Erythroblast (primary cell): ENCODE measurements at places on chromosomes 5 and 9.
A peak's percentile ranks its signal among the peaks of the same experiment; 100 is the strongest.

- no peak for DNase-seq
Observed at GRCh38 chr9:114149765-114150340, 5.5 kb upstream of the COL27A1 start.

DNA sequence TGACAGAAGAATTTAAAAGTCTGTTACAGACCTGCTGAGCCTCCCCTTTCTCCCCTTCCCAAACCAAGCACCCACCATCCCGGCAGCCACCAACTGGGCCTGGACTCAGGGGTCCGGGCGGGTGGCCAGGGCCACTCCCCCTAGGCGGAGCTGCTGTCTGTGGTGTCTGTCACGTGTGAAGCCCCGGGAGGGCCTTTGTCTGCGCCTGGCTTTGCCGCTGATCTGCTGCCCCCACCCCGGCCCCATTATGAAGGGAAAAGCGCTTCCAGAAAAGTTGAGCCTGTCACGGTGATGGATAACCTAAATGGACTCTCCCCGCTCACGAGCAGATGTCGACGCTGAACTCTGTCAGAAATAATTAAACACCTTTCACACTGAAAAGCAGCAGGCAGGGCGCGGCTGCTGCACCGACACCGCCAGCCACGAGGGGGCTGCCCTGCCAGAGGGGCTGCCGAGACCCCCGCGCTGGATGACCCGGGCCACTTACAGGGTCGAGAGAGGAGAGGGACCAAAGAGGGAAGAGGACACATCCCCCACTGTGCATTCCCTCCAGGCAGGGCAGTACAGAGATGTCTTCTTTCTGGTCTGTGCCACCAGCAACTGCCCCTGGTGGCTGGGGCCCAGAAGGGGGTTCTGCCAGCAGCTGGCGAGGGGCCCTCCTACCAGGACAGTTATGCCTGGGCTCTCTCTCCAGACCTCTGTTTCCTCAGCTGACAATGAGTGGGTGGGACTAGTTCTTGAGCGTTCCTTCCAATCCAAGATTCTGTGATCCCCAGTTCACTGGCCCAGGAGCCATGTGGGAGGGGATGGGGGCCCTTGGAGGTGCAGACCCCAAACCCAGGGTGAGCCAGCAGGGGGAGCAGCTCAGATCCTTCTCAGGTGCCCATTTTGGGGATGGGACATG lies 36.0 kb upstream of the BARHL1 start:
- DNase-seq, result peak; percentile 15

DNA sequence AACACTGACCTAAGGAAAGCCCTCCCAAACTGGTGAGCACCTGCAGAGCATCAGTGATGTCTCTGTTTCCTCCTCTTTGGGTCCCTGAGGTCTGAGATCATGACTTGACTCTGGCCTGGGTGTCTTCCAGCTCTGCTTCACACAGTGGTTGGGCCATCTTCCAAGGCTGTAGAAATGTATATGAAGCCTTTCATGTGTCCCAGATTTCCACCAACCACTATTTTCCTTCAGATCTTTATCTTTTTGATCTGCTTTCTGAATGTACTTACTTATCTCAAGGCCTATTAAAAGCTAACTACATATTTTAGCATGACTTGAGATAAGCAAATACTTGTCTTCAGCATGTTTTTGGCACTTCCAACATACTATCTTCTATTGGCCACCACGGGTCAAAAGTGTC lies 47.1 kb downstream of the PRELID2 start:
- no peak for DNase-seq

DNA sequence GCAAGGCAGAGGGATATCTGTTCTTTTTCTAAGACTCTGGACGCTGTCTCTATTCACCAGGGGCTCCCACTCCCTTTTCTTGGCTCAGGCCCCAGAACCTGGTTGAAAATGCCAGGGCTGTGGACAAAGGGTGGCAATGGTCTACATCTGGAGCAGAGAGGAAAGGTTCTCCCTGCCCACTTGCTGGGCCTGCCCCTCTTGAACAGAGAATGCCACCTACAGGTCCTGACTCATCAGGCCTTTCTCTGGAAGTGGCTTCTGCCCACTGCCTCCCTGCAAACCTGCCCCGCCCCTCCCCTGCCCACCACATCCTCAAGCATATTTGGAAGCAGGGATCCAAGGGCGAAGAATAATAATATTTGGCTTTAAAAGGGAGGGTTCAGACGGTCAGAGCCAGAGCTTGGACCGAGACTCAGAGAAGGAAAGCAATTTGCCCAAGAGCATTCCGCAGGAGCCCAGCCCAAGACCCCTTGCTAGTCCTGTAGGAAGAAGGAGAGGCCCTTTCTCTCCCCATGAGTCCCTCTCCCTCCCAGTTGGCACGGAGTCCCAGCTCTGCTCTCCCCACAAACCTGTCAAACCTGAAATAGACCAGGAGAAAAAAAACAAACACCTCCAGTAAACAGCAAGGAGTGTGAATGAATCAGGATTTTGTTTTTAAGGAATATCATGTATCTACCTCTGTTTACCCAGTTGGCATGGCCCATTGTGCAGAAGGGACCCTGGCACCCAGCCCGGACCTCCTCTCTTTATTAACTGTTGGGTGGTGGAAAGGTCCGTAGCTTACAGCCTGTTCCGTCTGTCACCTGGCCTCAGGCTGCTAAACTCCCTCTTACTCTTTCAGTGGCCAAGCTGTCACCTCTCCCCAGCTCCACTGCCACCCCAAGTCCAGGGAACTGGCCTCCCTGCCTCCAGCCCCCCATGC lies 37.7 kb upstream of the STXBP1 start:
- DNase-seq, result no peak
